Airway epithelial cell (primary cell): ENCODE measurements at places on chromosomes 4 and X. TPM values are rescaled to one million over a fixed set of nuclear protein-coding genes. Genes with fewer than 3 reads are reported as not detected.

UGT2B11 gene
- not detected in 2 replicates for total RNA-seq

MTNR1A gene
- 0.21 TPM in 1 of 2 replicates, not detected in the other for total RNA-seq

PAGE4 gene
- not detected in 2 replicates for total RNA-seq

YIPF7 gene
- total RNA-seq = not detected in 2 replicates

CDKL2 gene
- total RNA-seq = 0.60 and 1.1 TPM in 2 replicates

NR0B1 gene
- total RNA-seq = 0.23 TPM in 1 of 2 replicates, not detected in the other

OTUD6A gene
- not detected in 2 replicates for total RNA-seq

HERC5 gene
- total RNA-seq = 0.28 TPM in 1 of 2 replicates, not detected in the other

SH2D1A gene
- total RNA-seq = not detected in 2 replicates
